ENCODE measurements at places on chromosomes 16 and 17. TPM values are rescaled to one million over a fixed set of nuclear protein-coding genes. Genes with fewer than 3 reads are reported as not detected.

PTX4 gene
- total RNA-seq = not detected

GAS2L2 gene
- not detected for total RNA-seq

MMD gene
- 24.2 TPM for total RNA-seq

CCL2 gene
- total RNA-seq = not detected

TBC1D3H gene
- not detected for total RNA-seq

HERPUD1 gene
- 129 TPM for total RNA-seq

CLUH gene
- total RNA-seq = 147 TPM

Data from GM12878 (cell line).